Stimulated activated CD4-positive, alpha-beta T cell treated with anti-CD3 and anti-CD28 coated beads, Interleukin-4, amount 100 ng/mL, for 24 hours (primary cell): ENCODE measurements at places on chromosomes 2 and 18.

- DNase-seq: peak; percentile 74
Observed at GRCh38 chr2:230864605-230865306, at the start of gene ITM2C. TSS of gene ITM2C (plus strand) at chr2:230864942. CDS start at chr2:230865026, 84 bp downstream.

- no peak for DNase-seq
Observed at GRCh38 chr2:130387804-130388203, 31.9 kb downstream of the PTPN18 start.

DNA sequence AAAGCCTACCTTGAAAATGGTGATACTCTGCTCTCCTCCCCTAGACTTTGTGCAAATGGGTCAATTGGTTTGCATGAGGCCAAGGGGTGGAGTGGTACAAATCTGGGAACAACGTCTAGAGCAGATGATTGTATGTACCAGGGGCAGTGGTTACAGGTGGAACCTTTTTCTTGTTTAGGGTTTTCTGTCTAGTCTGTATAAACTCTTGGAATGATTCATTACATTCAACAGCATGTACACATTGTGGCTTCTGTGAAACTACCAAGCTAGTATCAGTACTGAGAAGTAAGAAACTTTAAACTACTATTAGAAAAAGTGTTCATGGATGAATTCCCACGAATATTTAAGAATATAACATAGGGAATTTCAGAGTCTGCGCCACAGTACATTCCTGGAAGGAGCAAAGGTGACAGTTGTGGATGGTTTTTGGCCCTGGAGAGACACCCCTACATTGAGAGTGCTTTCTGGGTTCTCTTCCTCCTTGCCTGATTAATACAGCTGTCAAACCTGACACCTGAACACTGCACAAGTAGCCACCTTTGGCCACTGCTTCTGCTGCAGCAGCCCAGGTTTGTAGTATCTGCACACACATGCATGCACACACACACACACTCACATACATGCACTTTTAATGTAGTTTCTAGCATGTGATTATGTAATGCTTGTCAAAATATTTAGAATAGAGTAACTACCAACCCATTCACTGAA lies 30.0 kb downstream of the CFAP221 start:
- no peak for DNase-seq

DNA sequence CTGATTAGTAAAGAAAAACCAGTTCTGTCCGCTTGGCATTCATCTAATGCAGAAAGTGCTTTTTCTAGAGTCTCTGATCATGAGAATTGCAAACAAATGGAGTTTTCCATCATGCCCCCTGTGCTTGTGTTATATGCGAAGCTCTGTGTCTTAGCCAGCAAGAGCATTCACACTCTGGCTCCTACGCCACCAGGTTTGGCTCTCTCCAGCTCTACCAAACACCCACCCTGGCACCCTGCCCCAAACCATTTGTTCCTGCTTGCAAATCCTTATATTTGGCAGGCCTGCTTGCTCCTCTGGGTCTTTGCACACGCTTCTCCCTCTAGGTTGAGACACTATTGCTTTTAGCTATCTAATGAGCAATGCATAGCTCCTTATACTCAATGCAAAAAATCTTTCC lies 204.1 kb upstream of the CYRIA start:
- no peak for DNase-seq

GRCh38 chr2:60852282-60852860 lies 29.0 kb upstream of the REL start:
- no peak for DNase-seq

GRCh38 chr2:175003875-175004729 lies 1.1 kb downstream of the CHN1 start:
- no peak for DNase-seq

GRCh38 chr18:76263046-76264005 lies 231.7 kb downstream of the ZNF516 start:
- DNase-seq: no peak

DNA sequence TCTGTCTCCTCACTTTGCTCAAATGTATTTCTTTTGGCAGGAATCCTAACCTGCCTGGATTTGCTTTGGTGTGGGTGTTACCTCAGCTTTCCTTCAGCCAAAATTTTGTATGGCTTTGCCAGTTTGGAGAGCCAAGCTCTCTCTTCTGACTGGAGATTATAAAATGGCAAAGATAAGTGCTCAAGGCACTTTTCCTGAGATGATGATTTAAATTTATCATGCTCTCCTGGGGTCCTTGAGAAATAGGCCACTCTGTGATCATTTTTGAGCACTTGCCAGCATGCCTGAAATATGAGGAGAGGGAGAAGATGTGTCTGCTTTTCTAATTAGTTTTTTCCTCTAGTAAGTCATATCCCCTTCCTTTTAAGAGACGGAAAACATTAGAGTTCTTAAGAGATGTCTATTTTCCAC lies 683.0 kb downstream of the SLC4A3 start:
- DNase-seq: no peak

DNA sequence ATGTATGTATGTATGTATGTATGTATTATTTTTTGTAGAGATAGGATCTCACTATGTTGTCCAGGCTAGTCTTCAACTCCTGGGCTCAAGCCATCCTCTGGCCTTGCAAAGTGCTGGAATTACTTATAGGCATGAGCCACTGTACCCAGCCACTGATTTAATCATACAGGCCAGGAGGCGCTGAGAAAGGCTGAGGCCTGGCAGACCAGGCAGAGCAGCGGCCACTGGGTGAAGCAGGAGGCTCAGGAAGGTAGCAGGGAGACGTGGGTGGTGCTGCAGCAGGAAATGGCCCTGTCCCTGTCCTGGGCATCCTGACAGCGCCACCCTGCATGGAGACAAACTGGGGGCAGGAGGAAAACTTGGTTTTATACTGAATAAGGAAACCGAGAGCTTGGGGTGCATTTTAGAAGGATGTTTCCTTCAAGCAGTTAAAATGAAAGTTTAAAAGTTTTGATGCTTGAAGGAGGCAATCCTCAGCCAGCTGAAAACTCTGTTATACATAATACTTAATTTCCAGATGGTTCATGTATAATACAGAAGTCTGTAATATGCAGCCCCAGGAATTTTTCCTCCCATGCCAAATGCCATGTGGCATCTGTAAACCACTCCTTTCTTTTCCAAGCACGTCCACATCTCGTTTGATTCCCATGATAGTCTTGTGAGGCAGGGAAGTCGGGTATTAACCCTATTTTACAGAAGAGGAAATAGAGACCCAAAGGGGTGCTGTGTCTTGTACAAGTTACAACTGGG lies 182.4 kb downstream of the CELF4 start:
- no peak for DNase-seq

- no peak for DNase-seq
Observed at GRCh38 chr2:199471443-199472057, 13.8 kb upstream of the SATB2 start.

DNA sequence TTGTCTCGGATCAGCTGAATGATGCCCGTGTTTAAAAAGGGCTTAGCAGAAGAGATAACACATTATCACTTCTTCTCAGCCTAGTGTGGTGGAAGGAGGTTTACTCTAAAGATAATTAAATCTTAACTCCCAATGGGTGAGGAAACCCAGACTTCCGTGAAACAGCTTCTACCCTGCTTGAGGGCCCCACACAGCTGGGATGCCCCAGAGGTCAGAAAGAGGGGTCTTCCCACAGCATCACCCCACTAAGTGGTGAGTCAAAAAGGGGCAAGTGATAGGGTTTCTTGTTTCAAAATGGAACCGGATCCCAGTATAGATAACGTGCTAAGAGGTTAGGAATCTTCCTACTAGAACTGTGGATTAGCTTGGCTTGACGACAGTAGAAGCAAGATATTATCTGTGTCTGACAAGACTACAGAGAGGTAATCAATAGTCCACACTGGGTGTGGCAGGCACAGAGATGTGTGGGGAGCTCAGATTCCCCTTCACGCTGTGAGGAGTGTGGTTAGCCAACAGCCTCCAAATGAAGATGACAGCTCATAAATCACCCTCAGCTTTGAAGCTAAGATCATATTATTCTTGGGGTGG lies 129.6 kb upstream of the COPS8 start:
- DNase-seq: no peak

GRCh38 chr2:59066787-59067399 lies 825.8 kb upstream of the FANCL start:
- DNase-seq: no peak

DNA sequence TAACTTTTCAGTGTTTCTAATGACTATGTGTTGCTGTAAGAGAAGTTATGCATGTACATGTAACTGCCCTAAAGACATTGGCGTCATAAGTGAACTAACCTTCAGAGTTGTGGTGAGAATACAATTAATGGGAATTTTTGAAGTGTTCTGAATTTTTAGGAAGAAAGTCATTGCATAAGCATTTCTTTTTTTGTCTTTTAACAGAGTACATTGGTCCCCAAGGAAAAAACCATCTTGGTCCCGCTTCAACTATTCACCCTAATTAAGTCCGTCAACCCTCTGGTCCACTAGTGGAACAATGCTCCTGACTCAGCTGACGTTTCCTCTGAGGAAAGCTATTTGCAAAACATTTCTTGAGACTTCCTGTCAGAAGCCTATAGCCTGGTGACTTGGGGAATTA lies 41.1 kb upstream of the VIT start:
- DNase-seq: no peak

DNA sequence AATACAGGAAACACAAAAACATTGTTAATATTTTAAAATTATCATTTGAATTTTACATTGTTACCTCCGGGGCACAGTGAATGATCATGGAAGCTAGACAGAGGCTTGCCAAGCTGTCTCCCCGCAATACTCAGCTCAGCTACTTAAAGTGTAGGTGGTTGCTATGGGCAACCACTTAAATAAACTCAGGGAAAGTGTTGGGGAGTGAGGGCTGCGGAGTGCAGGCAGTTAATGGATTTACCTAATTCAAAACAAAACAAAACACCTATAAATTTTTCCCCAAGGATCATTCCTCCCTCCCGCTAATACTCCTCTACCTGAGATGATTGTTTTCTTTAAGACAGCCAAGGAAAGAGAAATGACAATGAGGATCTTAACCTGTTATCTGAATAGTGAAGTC lies 349.5 kb downstream of the TGIF1 start:
- DNase-seq: no peak

GRCh38 chr18:58266291-58266690 lies 222.3 kb downstream of the NEDD4L start:
- DNase-seq: no peak

DNA sequence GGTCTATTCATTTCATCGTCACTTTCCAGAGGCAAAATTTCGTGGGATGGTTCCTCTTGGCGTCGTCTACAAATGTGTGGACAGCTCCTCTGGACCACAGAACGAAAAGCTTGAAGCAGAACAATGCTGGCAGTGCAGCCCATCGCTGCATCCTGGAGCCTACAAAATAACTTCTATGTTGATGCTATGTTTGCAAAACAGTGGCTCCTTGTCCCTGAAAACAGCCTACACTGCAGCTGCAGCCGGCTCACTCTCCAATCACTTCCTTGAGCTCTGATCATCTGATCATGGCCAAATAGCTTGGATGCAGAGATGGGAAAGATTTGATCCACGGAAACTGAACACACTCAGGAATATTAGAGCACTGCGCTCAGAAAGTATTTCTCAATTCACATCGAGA lies 60.0 kb downstream of the DOCK10 start:
- DNase-seq: no peak

- DNase-seq: no peak
Observed at GRCh38 chr2:10717628-10718027, 3.8 kb upstream of the ATP6V1C2 start.

- no peak for DNase-seq
Observed at GRCh38 chr2:163646687-163647086, 89.1 kb downstream of the FIGN start.

GRCh38 chr18:63374540-63374939 lies 7.5 kb upstream of the KDSR start:
- DNase-seq: no peak

- no peak for DNase-seq
Observed at GRCh38 chr18:79795446-79795845, 2.3 kb upstream of the KCNG2 start.

- DNase-seq: no peak
Observed at GRCh38 chr2:199749571-199749970, 101.4 kb downstream of the FTCDNL1 start.

GRCh38 chr18:13178976-13179375 lies 39.6 kb upstream of the LDLRAD4 start:
- no peak for DNase-seq

DNA sequence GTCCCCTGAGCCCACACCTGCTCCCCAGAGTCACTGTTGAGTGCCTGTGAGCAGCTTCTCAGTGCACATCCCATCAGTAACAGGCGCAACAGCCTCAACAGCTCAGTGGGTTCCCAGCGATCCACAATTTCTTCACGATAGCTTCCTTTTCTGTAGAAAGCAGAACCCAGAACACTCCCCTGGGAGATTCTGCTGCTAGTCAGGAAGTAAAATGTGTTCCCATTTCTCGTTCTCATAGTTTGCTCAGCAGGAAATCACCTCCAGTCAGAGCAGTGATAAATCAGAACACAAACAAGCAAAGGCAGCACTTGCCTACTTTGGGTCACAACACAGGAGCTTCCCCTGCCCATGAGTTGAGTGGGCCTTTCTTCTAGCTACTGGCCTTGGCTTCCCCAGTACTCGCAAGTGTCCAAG lies 48.9 kb upstream of the ATG16L1 start:
- no peak for DNase-seq

DNA sequence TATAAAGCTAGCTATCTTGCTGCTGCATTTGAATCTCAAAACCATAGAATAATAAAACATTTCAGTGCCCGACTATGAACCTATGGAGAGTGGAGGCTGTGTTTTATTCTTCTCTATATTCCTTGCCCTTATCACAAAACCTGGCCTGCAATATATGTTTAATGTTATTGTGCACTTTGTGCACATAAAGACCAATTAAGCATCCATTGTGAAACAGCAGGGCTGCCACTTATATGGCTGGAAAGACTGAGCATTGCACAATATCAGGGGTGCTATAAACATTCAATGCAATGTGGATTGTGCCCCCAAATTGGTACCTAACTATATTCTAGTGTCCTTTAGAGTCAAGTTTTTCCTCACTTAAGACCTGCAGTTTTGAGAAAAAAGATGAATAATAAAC lies 83.2 kb downstream of the RDH14 start:
- DNase-seq: no peak
